Lower lobe of right lung (tissue), 2 donors: ENCODE measurements at places on chromosomes 1 and 21.

DNA sequence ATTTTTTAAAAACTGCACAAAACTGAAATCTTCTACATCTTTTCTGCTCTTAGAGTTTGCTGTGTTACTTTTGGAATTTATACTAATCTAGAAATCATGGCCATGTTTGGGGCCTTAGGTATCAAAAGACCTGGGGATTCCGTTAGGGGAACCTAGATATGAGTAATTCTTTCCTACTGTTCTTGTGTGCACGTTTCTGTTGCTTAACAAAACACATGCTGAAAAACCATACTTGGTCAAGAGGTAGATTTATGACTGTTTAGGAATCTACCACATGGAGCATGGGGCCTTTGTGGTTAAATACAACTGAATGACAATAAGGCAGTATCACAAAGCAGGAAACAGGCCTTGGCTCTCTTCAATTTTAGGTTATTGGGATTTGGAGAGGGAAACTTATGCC, 291.9 kb upstream of the USP25 start:
- DNase-seq, result no peak

GRCh38 chr1:63908016-63908415, 134.2 kb downstream of the ROR1 start:
- no peak for DNase-seq

DNA sequence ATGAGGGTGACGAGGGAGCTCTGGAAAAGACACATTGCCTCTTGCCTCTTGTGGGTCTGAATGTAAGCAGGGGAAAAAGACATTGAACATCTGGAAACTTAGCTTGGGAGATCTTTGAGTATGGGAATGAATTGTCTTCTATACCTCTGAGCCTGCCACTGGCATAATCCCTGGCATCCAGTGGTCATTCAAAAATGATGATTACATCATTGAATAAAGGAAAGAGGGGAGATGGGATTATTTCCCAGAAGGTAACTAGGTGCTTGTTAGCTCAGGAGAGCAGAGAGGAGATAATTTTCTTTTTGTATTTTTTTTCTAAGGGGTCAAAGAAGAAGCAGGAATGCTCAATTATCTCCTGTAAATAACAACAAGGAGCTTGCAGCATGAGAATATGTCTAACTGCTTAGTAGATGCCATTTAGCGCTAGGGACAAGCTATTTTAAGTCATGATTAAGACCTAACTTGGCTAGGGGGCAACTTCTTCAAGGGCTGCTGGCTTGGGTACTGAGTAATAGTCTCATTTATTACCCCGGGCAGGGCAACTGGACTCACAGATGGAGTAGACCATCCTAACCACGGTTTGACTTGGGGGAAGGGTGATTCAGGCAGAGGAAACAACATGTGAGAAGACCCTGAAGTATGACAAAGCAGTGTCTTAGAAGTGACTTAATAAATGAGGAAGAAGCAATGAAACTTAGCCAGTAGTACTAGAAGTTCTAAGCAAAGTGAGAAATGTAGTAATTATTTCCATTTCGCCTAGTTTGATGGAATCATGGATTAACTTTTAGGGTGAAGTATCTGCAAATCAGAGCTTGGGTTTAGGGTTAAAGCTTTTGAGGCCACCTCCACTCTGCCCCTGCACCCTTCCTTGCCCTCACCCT, 11.0 kb upstream of the XCL2 start:
- DNase-seq, result no peak

DNA sequence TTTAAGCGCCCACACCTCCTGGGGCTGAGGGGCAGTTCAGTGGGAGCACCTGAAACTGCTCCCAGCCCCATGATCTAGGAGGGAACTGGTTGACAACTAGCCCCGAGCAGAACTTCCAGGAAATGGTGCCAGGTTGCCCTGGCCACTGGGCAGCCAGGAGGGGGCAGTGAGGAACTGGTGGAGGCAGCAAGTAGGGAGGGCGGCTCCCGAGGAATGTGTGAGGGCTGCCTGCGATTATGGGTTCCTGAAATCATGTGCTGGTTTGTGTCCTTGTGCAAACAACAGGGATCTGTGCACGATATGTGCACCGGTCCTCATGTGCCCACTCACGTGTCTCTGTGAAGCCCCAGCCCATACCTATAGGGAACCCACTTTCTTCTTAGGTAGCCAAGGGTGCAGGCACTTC, 9.9 kb downstream of the GPR3 start:
- DNase-seq, result peak; percentile 86

DNA sequence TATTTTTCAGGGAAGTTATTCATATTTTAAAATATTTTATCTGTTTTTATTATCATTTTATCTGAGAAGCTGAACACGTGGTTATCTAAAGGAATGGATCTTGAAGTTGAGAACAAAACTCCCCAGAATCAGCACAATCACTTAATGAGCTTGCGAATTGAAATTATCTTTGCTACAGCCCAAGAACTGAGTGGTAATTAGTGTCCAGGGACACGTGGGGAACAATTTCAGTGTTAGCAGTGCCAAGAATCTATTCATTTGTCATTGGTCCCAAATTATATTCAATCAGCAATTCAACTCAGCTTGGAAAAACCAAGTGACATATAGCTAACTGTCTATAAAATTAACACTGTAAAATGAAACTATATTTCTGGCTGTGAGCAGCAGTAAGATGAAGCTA, 197.6 kb upstream of the UBE2U start:
- DNase-seq, result no peak
